Hippocampal formation (tissue), 2 donors: ENCODE measurements at places on chromosomes 6 and 20.

- DNase-seq = no peak
Measured at GRCh38 chr6:38714239-38715015, 684 bp upstream of the DNAH8 start.

GRCh38 chr6:15249371-15250019, 3.6 kb downstream of the JARID2 start:
- no peak for DNase-seq

GRCh38 chr20:44415833-44416715, 59.6 kb upstream of the TTPAL start:
- no peak for DNase-seq

DNA sequence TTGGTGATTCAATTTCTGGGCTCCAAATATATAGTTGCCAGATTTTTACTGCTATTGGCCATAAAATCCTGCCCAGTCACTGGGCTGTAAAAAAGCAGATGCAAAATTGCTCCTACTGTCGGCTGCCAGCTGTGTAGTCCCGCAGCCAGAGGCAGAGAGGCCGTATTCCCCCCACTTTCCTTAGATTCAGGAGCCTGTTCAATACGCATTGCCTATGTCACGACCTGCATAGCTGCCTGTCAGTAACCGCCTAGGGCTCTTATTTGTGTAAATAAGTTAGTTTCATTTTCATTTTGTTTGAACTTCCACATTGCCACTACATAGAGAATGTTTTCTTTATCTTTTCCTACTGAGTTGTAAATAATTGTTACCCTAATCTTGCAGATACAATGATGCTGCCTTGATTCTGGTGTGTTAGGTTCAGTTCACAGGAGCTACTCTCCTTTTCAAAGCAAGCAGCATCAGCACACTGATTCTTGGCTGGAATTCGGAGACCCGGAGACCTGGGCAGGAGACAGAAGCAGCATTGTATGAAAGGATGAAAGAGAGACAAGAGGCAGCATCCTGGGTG, 46.0 kb upstream of the UST start:
- DNase-seq = peak; percentile 30

GRCh38 chr20:61049684-61050083, 202.4 kb upstream of the CDH4 start:
- DNase-seq = no peak

- no peak for DNase-seq
Measured at GRCh38 chr6:137926207-137926731, 59.2 kb downstream of the TNFAIP3 start.

DNA sequence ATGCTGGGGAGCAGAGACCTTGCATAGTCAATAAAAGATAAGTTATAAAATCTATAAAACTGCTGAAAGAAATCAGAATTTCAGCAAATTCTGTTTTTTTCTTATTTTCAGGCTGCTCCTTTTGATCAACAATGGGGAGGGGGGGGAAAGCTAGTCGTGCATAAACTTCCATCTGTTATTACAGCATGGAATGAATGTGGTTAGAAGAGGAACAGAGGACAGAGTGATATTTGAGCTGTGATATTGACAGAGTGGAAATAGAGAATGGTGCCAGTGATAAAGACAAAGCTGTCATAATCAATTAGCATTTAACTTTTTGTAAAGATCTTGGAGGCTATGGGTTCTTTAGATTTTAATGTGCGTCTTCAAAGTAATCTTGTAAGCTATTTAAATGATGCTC, 43.4 kb upstream of the QKI start:
- DNase-seq = no peak

DNA sequence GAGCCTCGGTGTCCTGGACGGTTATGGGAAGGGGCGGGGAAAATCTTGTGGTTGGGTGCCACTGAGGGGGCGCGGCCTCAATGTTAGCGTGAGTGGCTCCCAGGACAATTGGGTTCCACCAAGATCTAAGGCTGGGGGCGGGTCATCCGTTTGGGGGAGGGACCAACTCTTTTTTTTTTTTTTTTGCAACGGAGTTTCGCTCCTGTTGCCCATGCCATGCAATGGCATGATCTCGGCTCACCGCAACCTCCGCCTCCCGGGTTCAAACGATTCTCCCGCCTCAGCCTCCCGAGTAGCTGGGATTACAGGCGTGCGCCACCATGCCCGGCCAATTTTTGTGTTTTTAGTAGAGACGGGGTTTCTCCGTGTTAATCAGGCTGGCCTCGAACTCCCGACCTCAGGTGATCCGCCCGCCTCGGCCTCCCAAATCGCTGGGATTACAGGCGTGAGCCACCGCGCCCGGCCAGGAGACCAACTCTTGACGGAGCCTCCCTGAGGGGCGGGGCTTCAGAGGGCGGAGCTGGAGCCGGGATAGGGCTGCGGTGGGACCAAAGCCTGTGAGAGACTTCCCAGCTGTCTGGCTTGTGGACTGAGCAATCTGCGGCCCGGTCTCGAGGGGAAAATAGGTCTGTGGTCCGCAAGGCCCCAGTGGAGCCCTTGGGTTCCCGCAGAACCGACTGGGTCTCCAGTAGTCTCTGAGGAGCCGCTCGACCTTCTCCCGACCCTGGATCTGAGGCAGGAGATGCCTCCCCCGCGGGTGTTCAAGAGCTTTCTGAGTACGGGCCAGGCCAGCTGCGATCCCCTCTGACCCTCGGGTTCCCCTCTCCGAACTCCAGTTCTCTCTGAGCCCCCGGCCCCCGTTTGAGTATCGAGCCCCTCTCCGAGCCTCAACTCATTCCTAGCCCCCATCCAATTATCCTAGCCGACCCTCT, 1.1 kb downstream of the SPAG4 start:
- peak; percentile 10 for DNase-seq

DNA sequence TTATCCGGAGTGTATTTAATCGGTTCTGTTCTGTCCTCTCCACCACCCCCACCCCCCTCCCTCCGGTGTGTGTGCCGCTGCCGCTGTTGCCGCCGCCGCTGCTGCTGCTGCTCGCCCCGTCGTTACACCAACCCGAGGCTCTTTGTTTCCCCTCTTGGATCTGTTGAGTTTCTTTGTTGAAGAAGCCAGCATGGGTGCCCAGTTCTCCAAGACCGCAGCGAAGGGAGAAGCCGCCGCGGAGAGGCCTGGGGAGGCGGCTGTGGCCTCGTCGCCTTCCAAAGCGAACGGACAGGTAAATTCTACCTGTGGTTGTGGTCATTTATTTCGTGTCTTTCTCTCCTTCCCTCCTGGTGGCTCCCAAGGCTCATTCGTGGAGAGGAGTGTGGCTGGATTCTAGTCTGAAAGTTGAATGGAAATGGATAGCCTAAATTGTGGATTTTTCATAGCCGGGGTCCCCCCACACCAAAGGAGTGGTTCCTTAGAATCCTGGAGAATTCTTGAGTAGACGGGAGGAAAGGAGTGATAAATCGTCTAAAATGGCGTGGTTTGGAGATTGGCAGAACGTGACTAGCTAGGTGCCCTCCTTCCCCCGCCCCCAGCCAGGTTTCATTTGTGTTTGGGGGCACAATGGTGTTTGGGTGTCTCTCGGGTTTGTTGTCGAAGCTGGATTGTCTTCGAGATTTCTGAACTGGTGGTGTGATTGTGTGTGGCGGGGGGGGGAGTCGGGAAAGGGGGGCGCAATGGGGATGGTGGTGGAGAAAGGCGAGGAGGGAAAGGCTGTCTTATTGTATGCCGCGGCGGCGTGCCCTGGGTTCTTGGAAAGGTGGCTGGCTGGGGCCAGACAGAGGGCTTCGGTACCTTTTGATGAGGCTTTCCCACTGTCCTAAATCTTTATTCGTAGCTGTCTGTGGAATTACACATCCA, 673 bp downstream of the MARCKS start:
- DNase-seq = peak; percentile 59

DNA sequence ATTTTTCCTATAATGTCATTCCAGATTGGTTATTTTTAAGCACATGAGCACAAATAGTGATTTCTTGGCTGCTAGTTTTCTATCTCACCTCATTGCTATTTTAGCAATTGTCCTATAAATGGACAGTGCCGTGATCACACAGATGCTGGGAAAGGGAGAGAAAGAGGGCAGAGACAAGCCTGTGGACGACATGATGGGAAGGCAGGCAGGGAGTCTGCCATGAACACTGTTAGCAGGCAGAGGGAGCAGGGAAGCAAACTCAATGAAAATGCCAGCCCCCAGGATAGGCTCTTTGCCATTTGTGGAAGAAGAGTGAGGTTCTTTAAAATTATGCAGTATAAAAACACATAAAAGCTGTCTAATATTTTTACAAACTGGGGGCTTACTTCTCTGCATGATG, 96.8 kb downstream of the ADTRP start:
- no peak for DNase-seq

DNA sequence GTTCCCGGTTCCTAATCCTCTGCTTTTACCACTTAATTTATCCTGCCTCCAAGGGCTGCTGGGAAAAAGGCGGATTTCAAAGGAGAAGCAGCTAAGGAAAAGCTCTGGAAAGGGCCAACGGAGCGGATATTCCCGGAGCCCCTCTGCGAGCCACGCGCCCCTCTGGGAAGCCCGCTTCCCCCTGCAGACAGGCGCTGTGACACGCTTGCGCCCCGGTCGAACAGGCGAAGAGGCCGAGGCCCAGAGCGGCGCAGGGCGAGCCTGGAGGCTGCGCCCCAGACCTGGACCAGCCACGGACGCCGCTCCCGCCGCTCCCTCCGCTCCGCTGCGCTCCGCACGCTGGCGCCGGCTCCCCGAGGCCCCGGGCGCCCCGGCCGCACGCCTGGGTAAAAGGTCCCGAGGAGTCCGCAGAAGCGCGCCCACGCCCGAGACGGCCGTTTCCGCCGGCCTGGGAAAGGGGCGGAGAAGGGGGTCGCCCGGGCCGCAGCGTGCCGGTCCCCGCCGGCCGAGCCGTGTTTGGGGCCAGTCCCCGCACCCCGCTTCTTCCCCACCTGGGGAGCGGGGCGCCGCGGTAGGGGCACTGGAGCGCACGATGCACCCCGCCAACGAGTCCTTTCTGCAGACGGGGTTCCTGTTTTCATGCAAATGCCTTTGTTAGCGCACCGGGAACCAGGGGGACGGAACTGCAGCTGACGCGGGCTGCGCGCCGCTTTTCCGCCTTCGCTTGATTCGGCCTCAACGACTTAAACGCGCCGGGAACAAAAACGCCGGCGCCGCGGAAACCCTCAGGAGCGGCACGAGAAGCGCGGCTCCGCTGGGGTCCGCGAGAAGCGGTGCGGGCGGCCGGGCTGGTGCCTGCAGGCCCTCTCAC, 91.9 kb upstream of the SIRPA start:
- peak; percentile 55 for DNase-seq

GRCh38 chr6:11272491-11273192, 40.2 kb upstream of the NEDD9 start:
- DNase-seq = no peak

DNA sequence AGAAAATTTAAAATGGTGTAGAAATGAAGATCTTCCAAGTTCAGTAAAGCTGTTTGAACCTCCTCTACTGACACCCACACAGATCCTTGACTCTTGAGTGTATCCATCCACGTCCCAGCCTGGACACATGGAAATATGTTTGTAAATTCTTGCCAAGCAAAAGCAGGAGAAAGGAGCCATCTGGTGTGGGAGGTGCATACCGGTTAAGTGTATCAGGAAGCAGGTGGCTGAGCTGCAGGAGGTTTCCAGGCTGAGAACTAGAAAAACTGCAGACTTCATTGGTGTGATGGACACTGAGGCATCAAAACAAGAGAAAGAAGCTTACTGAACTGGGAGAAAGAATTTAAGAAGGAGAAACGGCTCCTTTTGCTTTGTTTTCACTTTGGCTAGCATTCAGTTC, 229.9 kb upstream of the GRIK2 start:
- no peak for DNase-seq

- no peak for DNase-seq
Measured at GRCh38 chr20:62404761-62405107, 2.4 kb downstream of the CABLES2 start.

GRCh38 chr6:42748203-42748898, 2.4 kb upstream of the TBCC start:
- DNase-seq = no peak

DNA sequence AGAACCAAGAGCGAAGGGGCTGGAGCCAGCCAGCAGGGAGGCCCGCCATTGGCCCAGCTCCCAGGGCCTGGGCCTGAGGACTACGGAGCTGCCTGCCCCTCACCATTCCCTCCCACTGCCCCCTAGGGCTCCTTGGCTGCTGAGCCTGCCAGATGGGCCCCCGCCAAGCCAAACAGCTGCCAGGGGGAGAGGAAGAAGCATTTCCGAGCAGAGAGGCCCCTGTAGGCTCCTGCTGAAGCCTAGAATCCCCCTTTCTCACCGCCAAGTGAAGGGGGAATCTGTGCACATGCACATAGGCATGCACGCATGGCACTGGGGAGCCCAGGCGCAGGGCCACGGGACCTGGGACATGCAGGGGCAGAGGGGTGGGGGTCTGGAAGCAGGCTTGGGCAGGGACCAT, 28.5 kb upstream of the MRPS18A start:
- peak; percentile 2 for DNase-seq

DNA sequence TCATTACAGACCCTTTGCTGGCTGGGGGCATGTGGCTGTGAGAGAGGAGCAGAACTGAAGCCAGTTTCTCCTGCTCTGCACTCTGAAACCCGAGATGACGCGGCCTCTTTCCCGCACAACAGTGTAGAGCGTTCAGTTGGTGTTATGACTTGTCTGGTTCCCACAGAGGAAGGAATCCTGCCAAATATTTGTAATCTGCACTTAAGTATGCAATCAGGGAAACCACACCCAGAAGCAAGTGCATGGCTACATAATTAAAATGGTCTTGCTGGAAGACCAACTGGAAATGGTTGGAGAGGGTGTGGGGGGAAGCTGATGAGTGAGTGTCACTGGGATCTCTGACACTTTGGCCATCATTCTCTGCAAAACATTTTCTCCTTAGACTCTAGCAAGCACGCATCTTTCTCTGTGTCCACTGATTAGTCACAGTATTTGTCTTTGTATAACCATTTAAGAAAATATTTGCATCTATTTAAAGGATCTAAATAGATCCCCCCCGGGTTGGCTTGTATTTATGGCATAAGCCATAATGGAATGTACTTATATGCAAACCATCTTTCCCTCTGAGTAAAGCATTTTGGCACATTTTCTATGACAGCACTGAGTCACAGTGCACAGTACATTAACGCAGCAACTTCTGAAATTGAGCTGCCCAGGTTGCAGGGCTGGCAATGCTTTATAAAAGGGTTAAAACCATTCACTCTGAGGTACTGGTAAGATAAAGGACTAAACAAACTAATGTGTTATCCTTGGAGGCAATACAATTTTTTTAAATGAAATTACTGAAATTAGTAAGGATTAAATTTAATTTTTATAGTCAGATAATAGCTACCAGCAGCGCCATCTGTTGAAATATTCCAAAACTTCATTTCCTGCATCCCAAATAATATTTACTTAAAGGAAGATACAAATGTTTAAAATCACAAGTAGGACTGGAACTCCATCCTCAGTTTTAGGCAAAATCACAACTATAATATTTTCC, 76.7 kb downstream of the FOXC1 start:
- no peak for DNase-seq

- no peak for DNase-seq
Measured at GRCh38 chr6:106628658-106629102, 618 bp downstream of the RTN4IP1 start.

DNA sequence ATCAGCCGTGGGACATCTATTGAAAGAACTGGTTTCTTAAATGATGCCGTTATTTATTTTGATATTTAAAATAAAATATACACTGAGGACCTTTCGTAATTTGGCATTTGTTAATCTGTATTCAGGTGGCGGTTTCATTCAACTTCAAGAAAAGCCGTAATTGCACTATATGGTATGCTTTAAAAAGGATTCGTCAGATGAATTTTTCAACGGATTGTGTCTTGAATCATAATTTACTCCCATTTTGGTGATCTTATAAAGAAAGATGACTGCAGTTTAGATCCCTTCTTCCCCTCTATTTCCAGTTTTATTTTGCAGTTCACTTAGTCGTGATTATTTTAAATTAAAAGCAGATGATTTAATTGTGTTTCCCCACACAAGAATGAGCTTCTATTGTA, 761 bp downstream of the KLHL32 start:
- DNase-seq = no peak

GRCh38 chr6:43243664-43244321, 512 bp downstream of the TTBK1 start:
- DNase-seq = peak; percentile 16
